Left hindlimb (tissue), 1 donor: ENCODE measurements at places on chromosomes 5 and 9.

DNA sequence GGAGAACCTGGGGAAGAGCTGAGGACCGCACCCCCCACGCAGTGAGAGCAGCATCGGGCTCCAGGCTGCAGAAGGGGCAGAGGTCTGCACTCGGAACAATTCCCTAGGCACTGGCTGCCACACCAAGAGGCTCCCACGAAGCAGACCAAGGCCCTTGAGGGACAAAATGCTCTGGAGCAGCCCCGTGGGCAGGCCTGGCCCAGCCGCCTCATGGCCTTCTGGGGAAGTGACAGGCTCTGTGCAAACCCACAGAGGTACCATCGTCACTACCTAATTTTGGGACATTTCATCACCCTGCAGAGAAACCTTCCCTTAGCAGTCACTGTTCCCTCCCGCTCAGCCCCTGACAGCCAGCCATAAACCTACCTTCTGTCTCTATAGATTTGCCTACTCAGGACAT lies 15.9 kb downstream of the FBXW5 start:
- no peak for DNase-seq

DNA sequence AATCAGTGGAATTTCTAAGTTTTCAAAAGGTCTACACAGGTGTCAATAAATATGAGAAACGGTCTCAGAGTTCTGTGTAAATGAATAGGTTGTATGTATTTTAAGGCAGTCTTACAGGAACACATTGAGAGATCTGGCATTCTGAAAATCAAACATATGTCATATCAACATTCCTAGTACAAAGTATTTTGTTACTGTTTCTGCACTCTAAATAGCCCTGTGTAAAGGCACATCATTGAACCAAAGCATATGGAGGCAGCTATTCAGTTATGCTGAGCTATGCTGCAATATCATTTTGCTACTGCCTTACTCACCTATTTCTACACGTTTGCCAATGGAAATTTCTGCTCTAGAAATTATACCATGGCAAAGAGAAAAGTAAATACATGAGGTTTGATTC lies 379.1 kb downstream of the KIAA0825 start:
- DNase-seq: no peak

- DNase-seq: no peak
These were observed 11.9 kb downstream of the GRIN1 start for GRCh38 chr9:137150617-137151457.

- no peak for DNase-seq
These were observed 3.3 kb downstream of the SETX start for GRCh38 chr9:132351404-132352045.

DNA sequence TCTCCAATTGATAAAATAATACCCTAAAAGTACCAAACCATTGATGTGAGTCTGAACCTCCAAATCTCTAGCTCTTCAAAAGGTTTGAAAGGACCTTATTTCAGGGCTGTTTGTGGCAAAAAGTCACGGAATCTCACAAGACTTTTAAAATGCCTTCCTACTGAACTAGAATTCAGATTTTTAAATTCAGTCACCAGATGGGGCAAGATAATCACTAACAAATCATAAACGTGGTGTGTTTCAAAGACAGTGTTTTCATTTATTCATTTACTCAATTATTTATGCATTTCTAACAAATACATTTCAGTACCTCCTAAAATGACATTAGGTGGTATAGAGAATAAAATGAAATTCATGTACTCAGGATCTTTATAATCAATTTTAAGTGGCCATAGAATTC lies 68.2 kb upstream of the SMC2 start:
- DNase-seq: no peak

DNA sequence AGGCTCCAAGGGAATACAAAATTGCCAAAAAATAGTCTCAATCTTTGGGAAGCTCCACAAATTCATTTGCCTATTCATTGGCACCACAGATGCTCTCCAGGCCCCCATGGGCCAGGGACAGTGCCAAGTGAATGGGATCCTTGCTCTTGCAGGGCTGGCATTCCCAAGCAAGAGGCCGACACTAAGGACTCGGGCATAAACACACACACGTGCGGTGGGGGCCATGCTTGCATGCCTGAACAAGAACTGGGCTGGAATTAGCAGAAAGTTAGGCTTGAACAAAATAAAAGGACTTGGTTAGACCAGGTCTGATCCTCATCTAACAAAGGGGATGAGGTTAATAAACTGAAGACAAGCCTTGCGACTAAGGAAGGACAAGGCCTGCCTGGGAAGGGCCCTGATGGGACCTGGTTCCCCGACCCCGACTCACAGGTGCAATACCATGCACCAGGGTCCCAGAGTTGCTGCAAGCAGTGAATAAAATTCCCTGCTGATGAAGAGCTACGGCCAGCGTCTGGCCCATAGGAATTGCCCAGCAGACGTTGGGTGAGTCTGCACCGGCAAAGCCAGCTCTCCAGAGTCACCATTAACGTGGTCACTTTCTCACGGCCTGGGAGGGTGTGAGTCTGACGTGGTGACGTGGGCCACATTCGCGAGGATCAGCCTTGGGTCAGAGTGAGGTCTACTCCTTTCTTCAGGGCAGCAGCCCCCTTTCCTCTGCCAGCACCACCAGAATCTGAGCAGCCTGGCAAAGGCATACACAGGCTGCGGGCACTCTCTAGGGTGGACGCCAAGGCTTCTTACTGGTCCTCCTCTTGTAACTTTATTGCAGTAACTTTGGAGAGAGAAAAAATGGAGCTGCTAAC lies 77.4 kb upstream of the FCN1 start:
- DNase-seq: peak; percentile 12

DNA sequence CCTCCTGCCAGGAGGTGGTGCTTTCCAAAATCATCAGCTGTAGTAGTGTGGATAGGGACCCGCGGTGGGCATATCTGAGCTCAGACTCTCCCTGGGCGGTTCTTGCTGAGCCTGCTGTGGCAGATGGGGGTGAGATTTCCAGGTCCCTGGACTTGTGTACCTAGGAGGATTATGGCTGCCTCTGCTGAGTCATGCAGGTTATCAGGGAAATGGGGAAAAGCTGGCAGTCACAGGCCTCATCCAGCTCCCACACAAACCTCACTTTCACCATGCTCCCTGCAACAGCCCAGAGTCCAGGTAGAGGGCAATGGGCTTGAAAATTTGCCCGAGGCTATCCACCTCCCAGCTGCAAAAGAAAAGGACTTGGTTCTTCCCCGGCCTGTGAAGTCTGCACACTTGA lies 23.4 kb upstream of the MAMDC2 start:
- DNase-seq: no peak

DNA sequence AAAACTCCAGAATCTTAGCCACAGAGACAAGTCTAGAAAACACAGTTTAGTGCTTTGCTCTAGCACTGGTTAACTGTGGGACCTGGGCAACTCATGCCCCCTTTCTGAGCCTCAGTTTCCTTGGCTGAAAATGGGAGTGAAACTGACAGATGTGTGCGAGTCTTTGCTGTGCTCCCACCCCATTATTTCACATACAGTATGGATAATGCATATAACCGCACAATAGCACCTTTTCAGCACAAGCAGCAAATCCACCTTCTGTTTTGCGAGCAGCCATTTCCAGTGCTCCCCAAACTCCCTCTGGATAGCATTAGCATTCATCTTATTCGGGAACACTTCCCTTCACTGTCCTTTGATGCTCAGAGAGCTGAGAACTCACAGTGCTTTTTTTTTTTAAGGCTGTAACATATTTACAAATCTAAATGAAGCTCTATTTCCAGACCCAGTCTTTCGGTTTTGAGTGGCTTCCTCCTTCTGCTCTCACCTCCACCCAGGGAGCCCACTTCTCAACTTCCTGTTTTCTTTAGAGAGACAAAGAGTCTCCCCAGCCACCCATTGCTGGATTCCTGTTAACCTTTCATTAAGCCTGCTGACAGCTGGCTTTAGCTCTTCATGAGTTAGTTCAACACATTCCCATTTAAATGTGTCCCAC lies 49.2 kb downstream of the TIMD4 start:
- DNase-seq: no peak

DNA sequence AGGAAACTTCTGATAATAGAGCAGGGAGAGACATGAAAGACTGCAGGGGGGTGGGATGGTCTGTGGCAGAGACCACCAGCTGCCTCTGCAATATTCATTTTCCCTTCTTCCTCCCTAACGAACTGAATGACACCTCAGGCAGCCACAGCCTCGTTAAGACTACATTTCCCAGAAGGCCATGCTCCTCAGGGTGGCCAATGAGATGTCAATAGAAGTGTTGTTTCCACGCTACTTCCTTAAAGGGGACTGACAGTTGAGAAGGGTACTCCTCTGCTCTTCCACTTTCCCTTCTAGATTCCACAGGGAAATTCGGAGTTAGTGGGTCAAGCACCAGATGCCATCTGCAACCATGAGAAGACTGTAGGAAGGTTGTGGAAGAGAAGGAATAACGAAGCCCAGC lies 52.0 kb upstream of the DAPK1 start:
- no peak for DNase-seq

DNA sequence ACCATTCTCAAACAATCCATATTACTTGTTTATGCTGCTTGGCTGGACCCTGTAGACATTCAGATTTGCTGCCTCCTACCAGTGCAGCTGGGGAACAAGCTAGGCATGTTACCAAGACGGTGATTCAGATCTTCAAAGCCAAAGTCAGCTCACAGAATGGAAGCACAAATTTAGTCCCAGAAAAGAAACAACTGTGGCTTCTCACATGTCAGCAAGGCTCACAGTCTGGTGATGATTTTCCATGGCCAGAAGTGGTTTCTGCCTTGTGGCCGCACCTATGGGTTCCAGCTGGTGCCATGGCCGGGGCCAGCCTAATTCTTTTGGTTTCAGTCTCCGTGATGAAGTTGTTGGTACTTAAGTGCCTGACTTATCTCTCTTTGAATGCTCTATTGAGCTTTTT lies 182.2 kb downstream of the TMC1 start:
- DNase-seq: no peak

- DNase-seq: peak; percentile 66
These were observed 332.0 kb downstream of the MLLT3 start for GRCh38 chr9:20290257-20290656.
